ENCODE measurements at places on chromosomes 1 and 21. TPM values are rescaled to one million over a fixed set of nuclear protein-coding genes. Genes with fewer than 3 reads are reported as not detected.
A peak's percentile ranks its signal among the peaks of the same experiment; 100 is the strongest.

- ATAC-seq, result peak; percentile 89
Observed at GRCh38 chr1:42420911-42421585, 34.8 kb downstream of the ZMYND12 start.

GRCh38 chr21:45074818-45075595 is 627 bp downstream of the ADARB1 start:
- ATAC-seq, result peak; percentile 43

- no peak for ATAC-seq
Observed at GRCh38 chr1:161100556-161100955, 2.4 kb downstream of the KLHDC9 start.

- peak; percentile 66 for ATAC-seq
Observed at GRCh38 chr1:1063945-1064831, 9.9 kb downstream of the RNF223 start.

DNA sequence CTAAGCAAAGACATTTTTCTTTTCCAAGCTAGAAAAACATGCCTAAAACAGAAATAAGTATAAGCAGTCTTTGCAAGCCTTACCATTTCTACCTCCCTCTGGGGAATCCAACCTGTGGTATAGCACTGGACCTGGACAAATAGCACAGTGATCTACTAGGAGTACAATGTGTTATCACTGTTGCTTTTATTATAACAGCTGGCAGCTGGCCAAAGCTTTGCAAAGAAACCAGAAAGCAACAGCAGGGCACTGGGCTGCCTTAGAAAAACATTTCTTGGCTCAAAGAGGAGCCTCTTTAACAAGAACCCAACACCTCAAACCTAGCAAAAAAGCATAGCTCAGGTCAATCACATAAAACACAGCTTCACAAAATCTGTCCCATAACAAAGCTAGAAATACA is 294.5 kb upstream of the GREM2 start:
- ATAC-seq, result no peak

GRCh38 chr1:225635649-225636048 is 17.3 kb downstream of the ENAH start:
- no peak for ATAC-seq

- ATAC-seq, result no peak
Observed at GRCh38 chr1:202230061-202230938, 36.7 kb downstream of the LGR6 start.

GRCh38 chr1:116483481-116484309 is 87.1 kb downstream of the CD58 start:
- ATAC-seq, result no peak

DNA sequence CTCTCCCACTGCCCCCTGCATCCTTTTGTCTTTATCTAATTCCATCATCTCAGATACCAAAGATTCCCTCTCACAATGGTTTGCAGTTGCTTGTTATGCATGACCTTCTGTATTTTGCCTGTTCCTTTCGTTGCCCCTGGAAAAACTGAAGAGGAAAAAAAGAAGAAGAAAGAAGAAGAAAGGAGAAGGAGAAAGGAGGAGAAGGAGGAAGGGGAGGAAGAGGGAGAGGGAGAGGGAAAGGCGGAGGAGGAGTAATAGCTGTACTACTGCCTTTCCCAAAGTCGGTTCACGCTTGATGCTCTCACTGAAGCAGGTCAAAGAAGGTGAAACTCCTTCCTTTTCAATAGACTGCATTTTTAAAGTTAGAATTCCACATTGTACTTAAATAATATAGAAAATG is 513.8 kb downstream of the PTPRC start:
- no peak for ATAC-seq

- no peak for ATAC-seq
Observed at GRCh38 chr1:1833916-1834325, 55.7 kb upstream of the NADK start.

DNA sequence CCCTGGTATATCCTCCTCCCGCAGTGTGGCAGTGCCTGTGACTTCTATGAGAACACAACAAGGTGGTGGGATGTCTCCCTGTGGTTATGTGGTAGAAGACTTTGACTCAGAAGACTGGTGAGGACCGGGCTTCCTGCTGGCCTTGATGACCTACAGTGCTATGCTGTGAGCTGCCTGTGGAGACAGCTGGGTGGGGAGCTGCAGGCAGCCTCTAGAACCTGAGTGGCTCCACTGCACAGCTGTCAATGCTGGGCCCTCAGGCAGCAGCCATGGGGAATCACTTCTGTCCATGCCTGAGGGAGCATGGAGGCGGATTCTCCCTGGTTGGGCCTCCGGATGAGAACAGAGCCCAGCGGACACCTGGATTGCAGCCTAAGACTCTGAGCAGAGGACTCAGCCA is 14.9 kb downstream of the SLC1A7 start:
- no peak for ATAC-seq

DNA sequence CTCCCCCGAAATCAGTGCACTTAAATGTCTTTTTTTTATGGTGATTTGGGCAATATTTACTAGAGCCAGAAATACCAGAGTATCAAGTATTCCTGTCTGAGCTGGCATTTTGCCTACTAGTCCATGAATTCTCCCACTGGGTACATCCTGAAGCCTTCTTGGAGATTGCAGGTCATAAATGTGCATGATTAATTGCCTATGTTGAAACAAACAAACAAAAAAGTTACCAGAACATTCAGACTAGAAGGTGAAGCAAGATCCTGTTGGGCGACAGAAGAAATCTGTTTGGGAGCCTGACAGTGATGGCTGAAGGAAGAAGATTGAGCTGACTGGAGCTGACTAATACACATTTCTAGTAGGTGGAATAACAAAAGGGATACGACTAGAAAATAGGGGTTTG is 127.4 kb upstream of the NRIP1 start:
- no peak for ATAC-seq

- peak; percentile 65 for ATAC-seq
Observed at GRCh38 chr1:17603091-17603841, 63.8 kb downstream of the ARHGEF10L start.

DNA sequence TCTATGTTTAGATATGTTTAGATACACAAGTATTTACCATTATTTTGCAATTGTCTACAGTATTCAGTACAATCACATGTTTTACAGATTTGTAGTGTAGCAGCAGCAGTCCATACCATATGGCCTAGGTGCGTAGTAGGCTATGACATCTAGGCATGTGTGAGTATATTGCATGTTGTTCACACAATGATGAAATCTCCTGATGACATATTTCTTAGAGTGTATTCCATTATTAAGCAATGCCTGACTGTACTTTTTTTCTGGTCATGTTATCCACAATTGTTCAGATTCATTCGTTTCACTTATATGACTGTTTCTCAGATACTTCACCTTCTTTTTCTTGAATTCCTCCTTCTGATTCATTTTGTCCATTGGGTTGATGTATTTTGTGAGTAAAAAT is 9.9 kb upstream of the BACE2 start:
- no peak for ATAC-seq

GRCh38 chr1:26959722-26960624 is at the start of gene KDF1:
KDF1 (minus strand) TSS chr1:26960468; CDS start chr1:26952380, 8,088 bp downstream.
- ATAC-seq, result no peak

DNA sequence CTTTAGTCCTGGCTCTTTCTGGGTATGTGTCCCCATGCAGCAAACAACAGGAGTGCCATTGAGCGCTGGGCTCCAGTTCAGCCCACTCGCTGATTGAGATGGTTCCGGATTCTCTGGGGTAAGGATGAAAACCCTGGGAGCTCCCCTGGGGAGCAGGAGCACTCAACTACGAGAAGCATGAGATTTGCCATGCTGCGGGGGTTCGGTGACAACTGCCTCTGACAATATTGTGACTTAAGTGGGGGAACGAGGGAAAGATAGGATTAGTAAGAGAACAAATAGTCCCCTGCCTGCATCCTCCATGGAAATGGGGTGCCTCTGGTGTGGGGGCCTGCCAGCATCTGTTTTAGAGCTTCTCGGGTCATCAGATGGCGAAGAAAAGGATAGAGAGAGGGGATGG is 123.6 kb upstream of the IPO9 start:
- ATAC-seq, result no peak

- ATAC-seq, result peak; percentile 79
Observed at GRCh38 chr21:41766883-41767605, at the start of gene RIPK4. RIPK4 (minus strand) TSS chr21:41767052; CDS start chr21:41767041, 11 bp downstream.

DNA sequence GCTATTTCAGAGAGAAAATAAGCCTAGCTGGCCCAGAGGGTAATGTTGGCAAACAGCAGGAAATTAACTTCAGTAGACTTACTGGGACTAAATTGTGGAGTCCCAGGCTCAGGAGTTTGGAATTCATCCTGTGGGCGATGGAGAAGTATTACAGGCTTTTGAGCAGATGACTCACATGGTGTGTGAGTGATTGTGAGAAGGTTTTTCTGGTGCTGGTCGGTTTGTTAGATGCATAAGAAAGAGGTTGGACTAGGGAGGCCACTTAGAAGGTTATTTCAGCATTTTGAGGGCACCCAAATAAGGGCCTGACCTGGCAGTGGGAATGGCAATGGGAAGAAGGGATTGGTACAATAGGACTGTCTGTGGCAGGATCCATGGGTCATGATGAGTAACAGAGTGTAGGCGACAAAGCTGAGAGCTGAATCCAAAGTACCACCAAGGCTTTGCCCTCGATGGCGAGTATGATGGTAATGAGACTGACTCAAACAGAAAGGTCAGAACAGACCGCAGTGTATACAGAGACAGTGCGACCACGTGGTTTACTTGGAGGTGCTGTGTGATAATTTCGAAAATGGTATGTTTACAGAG is 69.2 kb upstream of the KIF26B start:
- no peak for ATAC-seq

GRCh38 chr1:224696891-224697765 is 81.0 kb downstream of the CNIH3 start:
- peak; percentile 80 for ATAC-seq

GRCh38 chr1:61158591-61158990 is 76.2 kb downstream of the NFIA start:
- ATAC-seq, result no peak

DNA sequence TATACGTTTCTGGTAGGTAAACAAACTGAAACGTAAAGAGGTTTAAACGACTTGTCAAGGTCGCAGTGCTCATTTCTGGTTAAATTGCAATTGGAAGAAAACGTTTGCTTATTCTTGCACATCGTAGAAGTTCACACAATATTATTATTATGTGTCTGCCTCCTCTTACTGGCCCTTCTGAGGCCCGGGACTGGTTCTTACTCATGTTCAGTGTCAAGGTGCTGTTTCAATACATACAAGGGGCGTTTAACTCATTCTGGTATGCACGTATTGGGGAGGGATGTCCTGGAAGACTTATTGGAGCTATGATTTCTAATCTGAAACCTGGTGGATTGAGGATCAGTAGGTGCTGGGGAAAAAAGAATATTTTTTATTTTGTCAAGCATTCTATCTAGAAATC is 932 bp downstream of the RPF1 start:
- ATAC-seq, result no peak

GRCh38 chr1:20956272-20956671 is 169.2 kb upstream of the HP1BP3 start:
- no peak for ATAC-seq

The ACKR1 gene
- total RNA-seq, result not detected

The ZMYND12 gene
- 0.26 TPM for total RNA-seq

The TRPM2 gene
- 0.22 TPM for total RNA-seq

The KLF17 gene
- 0.16 TPM for total RNA-seq

The RSPH1 gene
- total RNA-seq, result 1.4 TPM

The PCP4L1 gene
- total RNA-seq, result 1.1 TPM

The OR2L5 gene
- total RNA-seq, result 0.38 TPM

The PLA2G2D gene
- total RNA-seq, result 0.14 TPM

The PROK1 gene
- total RNA-seq, result not detected

The NEK2 gene
- 0.78 TPM for total RNA-seq

The TNFRSF18 gene
- total RNA-seq, result not detected

The RXRG gene
- total RNA-seq, result 27.5 TPM

The LHX4 gene
- 1.6 TPM for total RNA-seq

Measured in motor neuron (in vitro differentiated cells).